ENCODE measurements at places on chromosomes 2 and 18. TPM values are rescaled to one million over a fixed set of nuclear protein-coding genes. Genes with fewer than 3 reads are reported as not detected.
A peak's percentile ranks its signal among the peaks of the same experiment; 100 is the strongest.

Gene CASP8
- 67.1 TPM for total RNA-seq

Gene POMC
- total RNA-seq = not detected

Gene CPO
- total RNA-seq = 0.40 TPM

Gene IL36RN
- total RNA-seq = 0.12 TPM

Gene AGFG1
- total RNA-seq = 126 TPM

Gene ANKRD29
- 7.8 TPM for total RNA-seq

Gene B4GALT6
- 22.0 TPM for total RNA-seq

DNA sequence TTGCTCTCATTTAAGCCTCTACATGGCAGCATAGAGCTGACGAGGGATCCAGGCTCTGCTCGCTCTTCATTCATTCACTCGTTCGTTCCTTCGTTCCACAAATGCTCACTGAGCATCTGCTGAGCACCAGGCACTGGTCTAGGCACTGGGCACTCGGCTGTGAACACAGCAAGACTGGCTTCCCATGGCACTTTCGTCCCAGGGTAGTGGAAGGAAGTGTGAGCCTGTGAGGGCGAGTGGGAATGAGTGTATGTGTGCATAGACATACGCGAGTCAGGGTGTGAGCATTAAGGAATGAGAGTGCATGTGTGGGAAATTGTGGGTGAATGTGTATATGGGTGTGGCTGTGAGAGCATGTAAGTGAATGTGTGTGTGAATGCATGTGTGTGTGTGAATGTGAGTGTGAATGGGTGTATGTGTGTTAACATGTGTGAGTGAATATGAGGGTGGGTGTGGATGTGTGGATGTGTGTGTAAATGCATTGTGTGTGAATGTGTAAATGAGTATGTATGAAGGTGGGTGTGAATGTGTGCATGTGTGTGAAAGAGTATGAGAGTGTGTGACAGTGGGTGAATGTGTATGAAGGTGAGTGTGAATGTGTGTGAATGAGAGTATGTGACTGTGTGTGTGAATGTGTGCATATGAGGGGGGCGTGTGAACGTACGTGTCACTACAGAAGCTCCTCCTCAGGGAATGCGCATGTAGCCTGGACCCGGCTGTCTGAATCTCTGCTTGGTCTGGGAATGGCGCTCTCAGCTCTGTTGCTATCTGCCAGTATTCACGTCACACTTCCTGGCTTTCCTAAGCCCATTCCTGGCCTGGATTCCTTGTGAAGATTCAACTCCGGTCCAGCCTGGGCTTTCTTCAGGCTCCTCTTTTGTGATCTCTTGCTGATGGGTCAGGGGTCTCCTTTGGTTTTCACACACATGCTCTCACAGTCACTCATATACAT, 28.8 kb downstream of the SNORC start:
- no peaks in the 10 kb centered on the region for H3K36me3 ChIP-seq
- H3K4me3 ChIP-seq = no peak overlapping the region
- H3K4me1 ChIP-seq = no peaks in the 10 kb centered on the region

GRCh38 chr2:85259879-85260278, 67.9 kb downstream of the TGOLN2 start:
- no peak for DNase-seq
- H3K27me3 ChIP-seq = no peaks in the 10 kb centered on the region
- H3K27ac ChIP-seq = no peak overlapping the region
- H3K4me3 ChIP-seq = no peak overlapping the region
- H3K36me3 ChIP-seq = peaks cover 12% of the 10 kb centered on the region
- H3K4me1 ChIP-seq = peaks cover 40% of the 10 kb centered on the region

- H3K36me3 ChIP-seq = no peaks in the 10 kb centered on the region
- no peak for DNase-seq
- H3K4me3 ChIP-seq = no peak overlapping the region
Measured at GRCh38 chr2:99984799-99985515, 157.4 kb downstream of the AFF3 start.

DNA sequence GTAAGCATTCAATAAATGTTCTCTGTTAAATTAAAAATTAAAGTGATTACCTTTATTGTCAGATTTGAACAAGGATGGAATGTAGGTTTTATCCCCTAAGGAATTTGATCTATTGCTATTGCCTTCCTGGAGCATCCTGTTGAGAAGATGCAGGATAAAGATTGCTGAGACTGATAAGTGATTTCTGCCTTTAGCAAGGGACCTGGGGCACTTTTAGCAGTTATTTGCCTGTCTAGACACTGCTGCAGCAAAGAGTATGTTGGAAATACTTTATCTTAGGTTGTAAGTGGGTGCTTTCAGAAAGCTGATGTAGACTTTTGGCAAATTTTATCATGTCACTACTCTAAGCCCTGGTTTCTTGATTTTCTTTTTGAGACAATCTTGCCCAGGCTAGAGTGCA, 69.5 kb downstream of the FAM117B start:
- H3K4me3 ChIP-seq = no peak overlapping the region
- no peak for DNase-seq
- H3K4me1 ChIP-seq = peaks cover 11% of the 10 kb centered on the region
- H3K36me3 ChIP-seq = no peaks in the 10 kb centered on the region
- H3K27ac ChIP-seq = no peak overlapping the region
- no peaks in the 10 kb centered on the region for H3K27me3 ChIP-seq

- no peaks in the 10 kb centered on the region for H3K27me3 ChIP-seq
- no peak for DNase-seq
- no peak overlapping the region for H3K27ac ChIP-seq
- H3K4me1 ChIP-seq = no peaks in the 10 kb centered on the region
- H3K36me3 ChIP-seq = no peaks in the 10 kb centered on the region
Measured at GRCh38 chr2:228798458-228799207, 472.5 kb downstream of the PID1 start.

DNA sequence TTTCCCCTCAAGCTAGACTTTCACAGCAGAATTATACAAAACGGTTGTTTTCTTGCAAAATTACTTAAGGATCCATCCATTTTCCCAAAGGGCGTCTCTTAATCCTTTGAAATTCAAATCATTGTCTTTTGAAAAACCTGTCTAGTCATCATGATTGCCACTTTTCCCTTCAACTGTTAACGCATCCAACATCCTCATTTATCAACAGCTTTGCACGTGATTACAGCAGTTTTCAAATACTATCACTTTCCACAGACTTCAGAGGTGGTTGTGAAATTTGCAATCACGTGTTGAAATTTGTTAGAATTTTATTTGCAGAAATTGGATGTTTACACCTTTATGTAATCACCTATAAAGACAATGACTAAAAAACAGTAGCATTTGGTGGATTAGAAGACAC, 304.4 kb upstream of the SLC39A10 start:
- no peaks in the 10 kb centered on the region for H3K36me3 ChIP-seq
- H3K27ac ChIP-seq = no peak overlapping the region
- H3K4me3 ChIP-seq = no peak overlapping the region
- no peaks in the 10 kb centered on the region for H3K27me3 ChIP-seq
- no peaks in the 10 kb centered on the region for H3K4me1 ChIP-seq

GRCh38 chr2:72837171-72837570, 11.3 kb upstream of the EXOC6B start:
- no peak overlapping the region for H3K27ac ChIP-seq
- H3K36me3 ChIP-seq = no peaks in the 10 kb centered on the region
- no peak overlapping the region for H3K4me3 ChIP-seq
- DNase-seq = no peak

DNA sequence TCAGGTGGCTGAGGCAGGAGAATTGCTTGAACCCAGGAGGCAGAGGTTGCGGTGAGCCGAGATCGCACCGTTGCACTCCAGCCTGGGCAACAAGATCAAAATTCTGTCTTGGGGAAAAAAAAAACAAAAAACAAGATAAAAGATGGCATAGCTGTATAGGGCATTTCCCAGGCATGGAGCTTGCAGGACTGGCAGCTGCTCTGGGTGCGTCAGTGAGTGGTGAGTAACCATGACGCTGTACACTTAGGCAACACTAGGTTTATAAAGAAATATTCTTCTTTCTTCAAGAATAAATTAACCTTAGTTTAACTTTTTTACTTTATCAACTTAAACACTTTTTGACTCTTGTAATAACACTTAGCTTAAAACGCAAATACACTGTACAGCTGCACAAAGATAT, 15.4 kb downstream of the TGOLN2 start:
- H3K4me3 ChIP-seq = no peak overlapping the region
- no peak overlapping the region for H3K27ac ChIP-seq
- peaks cover 17% of the 10 kb centered on the region for H3K36me3 ChIP-seq
- no peaks in the 10 kb centered on the region for H3K27me3 ChIP-seq

DNA sequence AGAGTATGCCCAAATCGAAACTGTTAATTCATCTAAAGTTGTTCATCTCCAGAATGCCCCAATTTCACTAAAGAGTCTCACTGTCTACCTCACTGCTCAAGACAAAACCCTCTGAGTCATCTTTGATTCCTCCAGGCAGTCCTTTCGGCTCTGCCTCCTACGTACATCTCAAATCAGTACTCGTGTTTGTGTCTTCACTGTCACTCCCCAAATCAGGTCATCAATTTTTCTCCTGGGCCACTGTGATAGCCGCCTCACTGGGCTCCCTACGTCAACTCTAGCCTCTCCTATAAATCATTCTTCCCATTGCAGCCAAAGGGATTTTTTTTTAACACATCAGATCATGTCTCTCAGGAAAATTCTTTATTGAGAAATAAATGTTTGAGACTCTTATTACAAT, 42.1 kb upstream of the TTC39C start:
- no peak overlapping the region for H3K27ac ChIP-seq
- peaks cover 11% of the 10 kb centered on the region for H3K27me3 ChIP-seq
- no peak for DNase-seq
- H3K4me1 ChIP-seq = no peaks in the 10 kb centered on the region
- H3K4me3 ChIP-seq = no peak overlapping the region
- H3K36me3 ChIP-seq = no peaks in the 10 kb centered on the region

DNA sequence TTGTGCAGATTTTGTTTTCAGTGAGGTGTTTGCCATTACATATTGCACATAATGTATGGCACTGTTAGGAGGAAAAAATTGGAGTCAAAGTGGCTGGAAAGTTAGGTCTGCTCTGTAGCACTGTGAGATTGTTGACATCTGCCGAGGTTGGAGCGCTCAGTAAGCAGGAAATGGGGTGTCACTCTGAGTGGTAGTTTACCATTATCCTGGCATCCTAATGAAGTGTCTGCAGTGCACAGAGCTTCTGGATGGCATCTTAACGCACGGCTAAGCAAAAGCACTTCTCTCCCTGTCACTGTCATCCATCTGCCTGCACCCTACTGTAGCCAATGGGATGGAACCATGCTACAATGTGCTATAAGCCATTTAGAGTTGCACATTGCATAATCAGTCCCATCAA, 561.9 kb downstream of the ARHGAP15 start:
- H3K27ac ChIP-seq = no peak overlapping the region
- H3K36me3 ChIP-seq = no peaks in the 10 kb centered on the region
- DNase-seq = no peak
- no peak overlapping the region for H3K4me3 ChIP-seq
- no peaks in the 10 kb centered on the region for H3K4me1 ChIP-seq

DNA sequence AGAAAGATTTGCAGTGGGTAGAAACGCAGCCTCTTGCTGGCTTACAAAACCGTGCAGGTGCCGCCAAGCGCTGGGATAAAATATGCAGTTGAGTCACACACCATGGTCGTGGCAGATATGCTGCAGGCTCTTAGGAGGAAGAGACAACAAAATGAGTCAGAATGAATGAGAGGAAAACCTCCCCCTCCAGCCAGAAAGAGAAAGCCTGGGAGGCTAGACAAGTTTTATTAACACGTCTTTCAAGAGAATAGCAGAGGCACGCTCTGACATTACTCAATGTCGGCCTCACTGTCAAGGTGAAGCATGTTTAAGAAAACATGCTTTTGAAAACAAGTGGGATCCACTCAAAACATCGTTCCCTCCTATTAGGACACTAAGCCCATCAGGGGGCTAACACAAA, 37.1 kb upstream of the ZCCHC2 start:
- peak; percentile 74 for DNase-seq
- peak overlapping the region; percentile 60 for H3K4me3 ChIP-seq
- peaks cover 26% of the 10 kb centered on the region for H3K4me1 ChIP-seq

DNA sequence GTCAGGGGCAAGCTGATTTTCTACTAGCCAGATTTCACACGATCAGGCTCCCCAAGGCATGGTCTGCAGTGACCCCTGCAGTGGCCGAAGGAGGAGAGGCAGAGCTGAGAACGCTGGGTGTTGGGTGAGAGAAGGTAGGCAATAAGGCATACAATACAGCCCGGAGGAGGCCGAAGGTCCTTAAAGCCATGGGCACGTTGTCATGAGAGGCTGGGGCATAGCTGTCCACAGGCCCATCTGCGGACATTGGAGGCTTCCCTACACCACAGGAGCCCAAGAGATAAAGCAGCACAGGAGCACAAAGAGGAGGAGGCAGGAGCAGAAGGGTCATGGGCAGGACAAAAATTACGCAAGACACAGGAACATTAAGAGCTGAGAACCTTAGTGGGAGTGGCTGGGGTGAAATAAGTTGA, 16.7 kb upstream of the BZW1 start:
- H3K36me3 ChIP-seq = no peaks in the 10 kb centered on the region
- no peak overlapping the region for H3K4me3 ChIP-seq
- H3K27me3 ChIP-seq = no peaks in the 10 kb centered on the region
- no peak overlapping the region for H3K27ac ChIP-seq

DNA sequence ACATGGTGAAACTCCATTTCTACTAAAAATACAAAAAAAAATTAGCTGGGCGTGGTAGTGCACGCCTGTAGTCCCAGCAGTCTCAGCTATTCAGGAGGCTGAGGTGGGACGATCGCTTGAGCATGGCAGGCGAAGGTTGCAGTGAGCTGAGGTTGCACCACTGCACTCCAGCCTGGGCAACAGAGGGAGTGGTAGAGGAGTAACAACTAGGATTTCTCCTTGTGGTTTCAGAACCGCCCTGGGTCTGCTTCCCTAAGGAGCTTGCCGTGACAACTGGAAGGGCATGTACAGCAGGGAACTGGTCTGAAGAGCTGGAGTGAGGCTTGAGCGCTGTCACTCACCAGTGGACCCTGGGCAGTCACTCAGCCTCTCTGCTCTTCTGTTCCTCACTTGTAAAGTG, 29.1 kb downstream of the REEP1 start:
- no peak overlapping the region for H3K4me3 ChIP-seq
- H3K27me3 ChIP-seq = peaks cover 59% of the 10 kb centered on the region
- H3K27ac ChIP-seq = no peak overlapping the region
- H3K36me3 ChIP-seq = no peaks in the 10 kb centered on the region
- DNase-seq = no peak

DNA sequence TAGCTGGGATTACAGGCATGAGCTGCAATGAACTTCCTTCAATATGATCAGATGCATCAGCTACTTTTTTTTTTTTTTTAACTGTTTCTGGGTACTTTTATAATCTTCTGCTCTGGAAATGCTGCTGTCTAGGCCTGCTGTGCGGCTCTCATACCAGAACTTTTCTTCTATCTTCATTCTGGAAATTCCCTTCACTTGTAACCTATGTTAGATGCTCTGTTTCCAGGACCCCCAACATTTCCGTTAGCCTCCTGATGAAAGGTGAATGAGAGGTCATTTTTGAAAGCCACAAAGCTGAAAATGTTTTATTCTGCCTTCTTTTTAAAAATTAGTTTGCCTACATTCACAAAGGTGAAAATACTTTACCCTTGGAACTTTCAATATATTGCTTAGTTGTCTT, 8.6 kb downstream of the AGFG1 start:
- no peak overlapping the region for H3K4me3 ChIP-seq
- H3K27me3 ChIP-seq = no peaks in the 10 kb centered on the region
- H3K36me3 ChIP-seq = peaks cover 13% of the 10 kb centered on the region
- H3K27ac ChIP-seq = no peak overlapping the region
- no peak for DNase-seq

- DNase-seq = no peak
- H3K4me1 ChIP-seq = no peaks in the 10 kb centered on the region
- H3K27ac ChIP-seq = no peak overlapping the region
- no peak overlapping the region for H3K4me3 ChIP-seq
Measured at GRCh38 chr2:235845245-235845644, 322.9 kb downstream of the GBX2 start.
